Activated B cell treated with CpG ODN at 0.5 μM for 24 hours (primary cell): ENCODE measurements at places on chromosomes 11 and 22. TPM values are rescaled to one million over a fixed set of nuclear protein-coding genes. Genes with fewer than 3 reads are reported as not detected.

DNA sequence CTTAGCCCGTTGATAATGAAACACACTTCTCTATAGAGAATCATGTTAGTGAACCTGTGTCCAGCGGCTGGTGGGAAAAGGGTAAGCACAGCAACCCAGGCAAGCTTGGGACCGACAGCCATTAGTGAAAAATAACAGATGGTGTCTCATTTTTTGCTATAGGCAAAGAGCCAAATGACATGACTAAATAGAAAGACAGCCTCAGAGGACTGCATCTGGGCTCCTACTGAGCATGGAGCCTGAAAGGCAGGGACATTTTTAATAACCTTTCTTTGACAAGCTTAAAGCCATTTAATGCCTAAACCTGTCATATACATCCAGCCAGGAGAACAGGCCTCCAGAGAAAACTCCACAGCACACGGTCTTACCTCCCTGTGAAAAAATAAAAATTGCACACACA is 67.0 kb downstream of the FANCF start:
- DNase-seq = no peak

RNF214 gene
- total RNA-seq = 18.7 and 22.3 TPM in 2 replicates

HYLS1 gene
- total RNA-seq = 9.0 TPM in 2 replicates

CHID1 gene
- total RNA-seq = 43.9 and 45.7 TPM in 2 replicates
